ENCODE measurements at places on chromosomes 11 and 22.

DNA sequence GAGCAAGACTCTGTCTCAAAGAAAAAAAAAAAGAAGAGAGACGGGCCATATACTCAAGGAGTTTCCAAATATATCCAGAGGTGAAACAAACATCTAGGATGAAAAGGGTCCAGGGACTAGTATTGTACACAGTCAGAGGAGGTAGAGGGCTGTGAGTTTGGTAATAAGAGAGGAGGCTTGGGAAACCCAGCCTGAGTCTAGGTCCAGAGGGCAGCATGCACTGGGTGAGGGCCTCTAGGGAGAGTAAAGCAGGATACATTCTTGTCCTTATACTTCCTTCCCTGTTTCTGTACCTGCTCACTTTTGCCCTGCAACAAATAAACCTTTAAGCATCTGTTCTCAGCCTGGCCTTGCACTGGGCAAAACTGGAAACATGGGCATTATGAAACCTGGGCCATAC, 31.5 kb downstream of the STIM1 start:
- DNase-seq: no peak

GRCh38 chr11:120217941-120218694, 7.3 kb downstream of the OAF start:
- no peak for DNase-seq

- DNase-seq: no peak
Measured at GRCh38 chr11:2650343-2650867, 49.4 kb downstream of the KCNQ1OT1 start.

- DNase-seq: no peak
Measured at GRCh38 chr11:32435152-32435480, 223 bp downstream of the WT1 start.

- DNase-seq: no peak
Measured at GRCh38 chr11:95175818-95176380, 55.1 kb downstream of the SESN3 start.

DNA sequence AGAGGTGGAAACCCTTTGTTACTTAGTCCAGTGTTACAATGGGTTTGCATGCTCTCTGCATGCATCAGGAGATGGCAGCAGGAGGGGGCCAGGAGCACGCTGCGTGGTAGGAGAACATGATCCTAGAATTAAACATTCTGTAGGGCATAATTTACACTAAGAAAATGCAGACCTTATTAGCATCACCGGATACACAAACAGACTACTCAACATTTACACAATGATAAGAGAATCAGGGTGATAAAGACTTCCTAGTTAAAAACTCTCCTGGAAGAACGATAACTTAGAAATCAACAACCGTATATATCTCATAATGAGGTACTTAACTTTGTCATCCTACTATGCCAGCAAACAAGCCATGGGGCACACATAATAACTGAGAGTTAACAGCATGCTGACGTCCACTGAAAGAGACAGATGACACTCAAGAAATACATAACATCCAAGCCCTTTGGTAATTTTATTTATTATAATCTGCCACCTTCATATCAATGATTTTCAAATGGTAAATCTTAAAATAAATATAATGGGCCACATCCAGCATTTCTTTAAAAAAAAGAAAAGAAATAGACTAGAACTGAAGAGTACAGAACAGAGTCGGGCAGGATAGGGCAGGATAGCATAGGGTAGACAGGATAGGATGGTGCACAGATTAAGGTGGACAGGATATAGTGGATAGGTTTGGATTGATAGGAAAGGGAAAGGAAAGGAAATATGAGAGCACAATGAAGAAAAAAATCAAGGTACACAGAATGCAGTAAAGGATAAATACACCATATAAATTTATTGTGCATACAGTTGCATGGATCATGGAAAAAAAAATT, 27.5 kb downstream of the CADM1 start:
- no peak for DNase-seq

GRCh38 chr22:48477031-48477721, 1350.5 kb downstream of the BRD1 start:
- no peak for DNase-seq

- no peak for DNase-seq
Measured at GRCh38 chr11:68948935-68949334, 31.9 kb downstream of the MRGPRD start.

GRCh38 chr22:46390652-46391301, 55.3 kb downstream of the TRMU start:
- DNase-seq: no peak

DNA sequence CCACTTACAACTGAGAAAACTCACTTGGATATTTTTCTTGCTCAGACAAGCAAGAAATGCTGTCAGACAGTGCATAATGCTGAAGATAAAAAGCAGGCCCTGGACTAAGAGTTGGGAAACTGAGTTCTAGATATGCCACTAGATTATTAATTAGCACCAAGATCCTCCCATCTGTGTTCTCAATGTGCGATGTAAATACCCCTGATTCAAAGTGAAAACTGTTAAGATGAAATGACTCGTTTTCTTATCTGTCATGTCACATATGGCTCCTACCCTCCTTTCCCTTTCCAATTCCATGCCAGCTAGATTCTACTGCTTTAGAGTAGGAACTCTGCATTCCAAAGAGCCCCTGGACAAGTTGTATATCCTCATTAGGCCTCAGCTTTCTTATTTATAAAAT, 88.9 kb upstream of the CLNS1A start:
- no peak for DNase-seq

- DNase-seq: no peak
Measured at GRCh38 chr11:90426442-90426841, 203.6 kb upstream of the CHORDC1 start.

DNA sequence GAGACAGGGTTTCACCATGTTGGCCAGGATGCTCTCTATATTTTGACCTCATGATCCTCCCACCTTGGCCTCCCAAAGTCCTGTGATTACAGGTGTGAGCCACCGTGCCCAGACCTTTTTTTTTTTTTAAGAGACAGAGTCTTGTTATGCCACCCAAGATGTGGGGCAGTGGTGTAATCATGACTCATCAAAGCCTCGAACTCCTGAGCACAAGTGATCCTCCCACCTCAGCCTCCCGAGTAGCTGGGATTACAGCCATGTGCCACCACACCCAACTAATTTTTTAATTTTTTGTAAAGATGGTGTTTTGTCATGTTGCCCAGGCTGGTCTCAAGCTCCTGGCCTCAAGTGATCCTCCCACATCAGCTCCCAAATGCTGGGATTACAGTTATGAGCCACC, 37.9 kb downstream of the IZUMO1R start:
- DNase-seq: no peak

Measured in CD4-positive, alpha-beta T cell treated with Interleukin-10 for 1 hour (primary cell).